Uterus (tissue), 4 donors: ENCODE measurements at places on chromosomes 16 and 17. TPM values are rescaled to one million over a fixed set of nuclear protein-coding genes. Genes with fewer than 3 reads are reported as not detected.

Gene EXOC3L1
- 5.1 TPM for total RNA-seq

Gene TMEM186
- total RNA-seq = 7.9 TPM

Gene TMEM235
- total RNA-seq = not detected

Gene MEFV
- total RNA-seq = 12.0 TPM

Gene SLC35G6
- total RNA-seq = not detected

Gene DNAAF1
- 8.2 TPM for total RNA-seq

Gene SRRM2
- total RNA-seq = 92.7 TPM

Gene HYDIN
- total RNA-seq = under 0.01 TPM

- peak; percentile 53 for DNase-seq
Observed at GRCh38 chr17:55783684-55784245, 32.9 kb downstream of the PCTP start.

DNA sequence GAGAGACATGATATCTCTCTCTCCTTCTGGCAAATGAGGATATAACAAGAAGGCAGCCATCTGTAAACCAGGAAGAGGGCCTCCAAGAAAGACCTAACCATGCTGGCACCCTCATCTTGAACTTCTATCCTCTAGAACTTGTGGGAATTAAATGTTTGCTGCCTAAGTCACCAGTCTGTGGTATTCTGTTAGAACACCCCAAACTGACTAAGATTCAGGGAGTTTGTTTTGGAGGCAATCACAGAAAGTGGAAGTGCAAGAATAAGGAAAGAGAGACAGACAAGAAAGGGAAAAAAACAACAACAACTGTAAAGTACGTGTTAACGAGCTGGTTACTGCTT, 114.5 kb upstream of the GOT2 start:
- no peak for DNase-seq

GRCh38 chr16:15970202-15970601, 20.8 kb downstream of the ABCC1 start:
- DNase-seq = no peak

- no peak for DNase-seq
Observed at GRCh38 chr17:60679287-60679686, 1.6 kb downstream of the BCAS3 start.

- DNase-seq = no peak
Observed at GRCh38 chr17:70365091-70365583, 195.8 kb downstream of the KCNJ2 start.

GRCh38 chr17:40714473-40714872, 10.9 kb upstream of the KRT24 start:
- DNase-seq = no peak

DNA sequence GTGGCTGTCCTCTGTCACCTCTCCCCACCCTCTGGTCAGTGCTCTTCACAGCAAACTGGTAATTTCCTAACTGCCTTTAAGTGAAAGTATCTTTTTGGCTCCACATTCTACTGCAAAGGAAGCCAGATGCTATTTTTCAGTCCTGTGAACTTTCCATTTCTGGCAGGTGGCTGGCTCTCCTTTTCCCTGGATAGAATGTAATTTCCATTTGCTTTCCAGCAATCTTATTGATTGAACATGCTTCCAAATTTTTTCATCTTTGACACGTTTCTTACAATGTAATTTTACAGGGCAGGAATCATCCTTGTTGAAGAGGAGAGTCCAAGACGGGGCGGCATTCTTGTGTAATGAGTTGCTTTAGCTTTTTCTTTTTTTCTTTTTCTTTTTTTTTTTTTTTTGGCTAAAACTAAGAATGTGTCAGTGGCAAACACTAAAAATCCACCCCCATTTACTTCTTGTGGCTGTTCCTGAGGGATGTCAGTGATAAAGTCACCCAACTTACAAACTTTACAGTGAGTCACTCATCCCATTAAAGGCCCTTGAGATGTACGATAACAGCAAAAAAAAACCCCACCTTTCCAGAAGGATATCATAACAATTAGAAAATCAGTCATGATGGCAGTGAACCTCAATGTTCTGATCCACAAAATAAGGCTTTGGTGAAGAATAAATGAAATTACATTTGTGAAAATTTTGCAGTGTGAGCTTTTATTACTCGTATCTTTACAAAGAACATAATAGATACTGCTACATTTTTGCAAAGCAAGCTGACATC, 29.4 kb upstream of the PRKCA start:
- DNase-seq = no peak

GRCh38 chr17:40548982-40549685, 16.1 kb downstream of the CCR7 start:
- peak; percentile 70 for DNase-seq

DNA sequence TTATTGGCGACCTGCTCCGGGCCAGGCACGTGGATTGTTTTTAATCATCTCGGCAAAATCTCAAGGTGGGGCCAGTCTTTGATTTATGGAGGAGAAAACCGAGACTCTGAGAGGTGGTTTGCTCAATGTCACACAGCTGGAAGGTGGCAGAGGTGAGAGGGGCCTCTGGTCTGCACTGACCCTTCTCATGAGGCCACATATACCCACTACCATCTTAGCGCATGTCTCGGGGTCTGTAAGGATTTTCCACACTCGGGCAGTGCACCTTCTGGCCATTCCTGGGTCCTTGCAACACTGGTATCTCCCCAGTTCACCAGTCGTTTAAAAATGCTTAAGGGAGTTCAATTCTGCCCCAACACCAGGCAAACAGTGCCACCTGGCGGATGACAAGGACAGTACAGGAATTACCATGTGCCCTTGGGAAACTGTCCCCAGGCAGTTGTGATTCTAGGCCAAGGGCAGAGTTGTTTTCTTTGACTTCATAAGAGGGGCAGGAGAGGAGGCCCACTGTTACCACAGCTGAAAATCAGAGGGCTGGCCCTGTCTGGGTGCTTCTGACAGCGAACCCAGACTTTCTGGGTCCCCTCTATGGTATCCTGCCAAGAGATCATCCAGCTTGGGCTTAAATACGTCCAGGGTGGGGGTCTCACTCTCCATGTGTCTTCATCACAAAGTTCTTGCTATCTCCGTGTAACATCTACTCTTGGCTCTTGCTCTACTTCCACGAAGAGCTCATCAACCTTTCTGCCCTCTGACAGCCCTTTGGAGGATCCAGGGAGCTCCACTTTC, 39.4 kb upstream of the RAI1 start:
- peak; percentile 77 for DNase-seq

- no peak for DNase-seq
Observed at GRCh38 chr16:23827057-23827456, 8.7 kb upstream of the PRKCB start.
